ENCODE measurements at places on chromosomes 11 and 22.

DNA sequence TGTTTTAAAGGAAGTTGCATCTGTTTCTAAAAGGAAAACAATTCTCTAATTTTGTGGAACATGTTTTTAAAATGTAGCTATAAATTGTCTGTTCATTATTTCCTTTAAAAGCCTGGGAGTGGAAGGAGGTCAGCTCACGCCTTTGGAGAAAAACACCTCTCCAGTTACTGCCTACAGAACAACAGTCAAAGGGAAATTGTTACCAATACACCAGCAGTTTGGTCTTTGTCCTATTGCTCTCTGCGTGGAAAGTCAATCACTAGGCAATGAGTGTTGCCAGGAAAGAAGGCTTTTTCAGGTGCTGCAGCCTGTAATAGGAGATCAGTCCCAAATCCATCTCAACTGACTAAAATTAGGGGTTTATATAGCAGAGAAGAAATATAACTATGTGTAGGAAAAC is 22.2 kb downstream of the SVIP start:
- no peak for DNase-seq

DNA sequence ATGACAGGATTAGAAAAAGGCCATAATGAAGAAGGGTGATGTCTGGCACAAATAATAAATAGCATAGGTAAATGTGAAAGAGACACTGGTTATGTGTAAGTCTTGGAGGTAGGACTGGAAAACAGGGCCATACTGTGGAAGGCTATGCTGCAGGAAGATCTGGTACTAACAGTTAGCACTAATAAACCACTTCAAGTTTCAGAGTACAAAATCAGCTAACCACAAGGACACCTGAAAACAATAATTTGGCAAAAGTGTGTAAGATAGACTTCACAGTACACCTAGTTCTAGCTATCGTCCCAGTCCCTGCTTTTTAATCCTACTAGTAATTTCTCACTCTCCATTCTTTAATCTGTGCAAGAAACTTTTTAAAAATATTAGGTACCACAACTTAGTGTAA is 44.3 kb downstream of the CWF19L2 start:
- no peak for DNase-seq

GRCh38 chr22:42912059-42912458 is 55.0 kb upstream of the ARFGAP3 start:
- DNase-seq = no peak

GRCh38 chr22:38317122-38317994 is at the start of gene CSNK1E:
Gene CSNK1E (minus strand): TSS chr22:38317433. CDS start chr22:38314157, 3,276 bp downstream.
- DNase-seq = peak; percentile 93

DNA sequence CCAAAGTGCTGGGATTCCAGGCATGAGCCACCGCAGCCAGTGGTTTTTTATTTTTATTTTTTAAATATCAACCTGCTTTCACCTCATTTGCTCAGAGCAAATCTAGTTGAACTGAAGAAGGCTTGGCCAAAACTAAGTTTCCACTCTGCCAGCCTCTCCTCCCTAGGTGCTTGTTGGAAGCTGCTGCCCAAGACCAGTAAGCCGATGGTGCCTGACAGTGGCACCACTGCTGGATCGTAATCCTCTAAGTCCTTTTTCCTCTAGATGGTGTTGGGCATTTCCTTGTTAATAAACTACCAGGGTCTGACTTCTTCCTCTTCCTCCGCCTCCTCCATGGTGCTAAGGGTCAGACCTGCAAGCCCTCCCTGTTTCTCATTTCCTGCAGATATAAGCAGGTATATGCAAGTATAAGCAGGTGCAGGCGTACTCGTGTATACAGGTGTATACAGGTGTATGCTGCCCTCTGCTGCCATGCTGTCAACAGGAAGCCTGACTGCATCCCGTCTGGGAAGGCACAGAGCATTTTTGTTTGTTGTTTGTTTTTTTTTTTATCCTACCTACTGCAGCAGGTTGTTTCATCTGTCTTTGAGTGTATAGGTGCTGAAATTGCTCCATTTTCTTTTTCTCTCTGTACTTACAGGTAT is 1.6 kb downstream of the NADSYN1 start:
- DNase-seq = no peak

- no peak for DNase-seq
Measured at GRCh38 chr11:1565173-1565903, 6.7 kb downstream of the DUSP8 start.

DNA sequence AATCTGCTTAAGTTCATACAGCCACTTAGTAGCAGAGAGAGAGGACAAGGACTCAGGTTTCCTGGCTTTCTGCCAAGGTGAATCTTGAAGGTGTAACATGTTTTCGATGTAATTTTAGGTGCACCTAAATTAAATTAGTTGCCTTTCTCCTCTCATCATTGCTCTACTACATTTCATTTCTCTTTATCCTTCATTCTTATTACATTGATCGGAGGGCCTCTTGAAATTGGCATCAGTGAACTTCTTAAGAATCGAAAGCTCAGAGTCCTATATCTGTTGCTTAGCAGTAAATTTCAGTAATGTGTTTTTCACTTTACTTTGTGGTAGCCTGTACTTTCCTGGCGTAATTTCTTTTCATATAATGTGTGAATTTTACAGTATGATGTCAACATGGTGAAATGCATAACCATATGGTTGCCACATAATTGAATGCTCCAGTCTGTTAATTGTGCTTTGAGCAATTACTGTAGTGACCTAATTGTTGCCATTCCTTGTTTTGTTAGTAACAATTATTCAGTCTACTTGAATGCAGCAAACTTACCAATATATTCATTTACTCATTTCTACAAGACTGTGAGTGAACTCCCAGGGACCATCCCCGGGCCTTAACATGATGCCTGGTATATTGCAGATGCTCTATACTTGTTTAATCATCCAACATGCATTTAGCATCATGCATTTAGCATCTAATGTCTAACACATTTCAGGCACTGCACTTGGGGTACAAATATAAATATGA is 138.1 kb downstream of the MAML2 start:
- DNase-seq = no peak

- DNase-seq = no peak
Measured at GRCh38 chr11:86047275-86047991, 21.5 kb downstream of the PICALM start.
